ENCODE measurements at places on chromosomes 1 and 21.

GRCh38 chr1:200869753-200870391 is 2.9 kb upstream of the GPR25 start:
- no peak for DNase-seq

DNA sequence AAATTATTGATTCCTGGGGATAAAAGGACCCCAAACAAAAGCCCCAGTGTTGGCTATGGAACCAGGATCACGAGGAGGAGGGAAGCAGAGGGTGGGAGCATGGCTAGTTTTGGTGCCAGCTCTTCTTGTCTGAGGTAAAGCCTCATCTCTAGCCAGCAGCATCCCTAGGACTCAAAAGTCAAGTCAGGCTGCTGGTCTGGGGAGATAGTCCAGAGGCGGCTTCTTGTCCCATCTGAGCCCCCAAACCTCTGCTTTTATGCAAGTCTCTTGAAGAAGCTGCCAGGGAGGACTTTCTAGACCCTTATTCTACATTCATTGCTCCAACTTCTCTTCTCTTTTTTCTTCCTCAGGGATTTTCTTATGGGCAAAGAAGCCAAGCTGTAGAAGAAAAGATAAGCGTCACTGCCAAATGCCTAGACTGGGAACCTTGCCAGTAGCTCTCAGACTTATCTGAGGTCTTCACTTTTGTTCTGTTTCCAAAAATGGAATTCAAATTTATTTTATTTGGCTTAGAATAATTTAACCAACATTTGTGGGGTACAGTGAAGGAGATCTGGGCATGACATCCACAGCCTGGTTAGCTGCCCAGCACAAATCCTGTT is 6.9 kb upstream of the ANKRD35 start:
- no peak for DNase-seq

DNA sequence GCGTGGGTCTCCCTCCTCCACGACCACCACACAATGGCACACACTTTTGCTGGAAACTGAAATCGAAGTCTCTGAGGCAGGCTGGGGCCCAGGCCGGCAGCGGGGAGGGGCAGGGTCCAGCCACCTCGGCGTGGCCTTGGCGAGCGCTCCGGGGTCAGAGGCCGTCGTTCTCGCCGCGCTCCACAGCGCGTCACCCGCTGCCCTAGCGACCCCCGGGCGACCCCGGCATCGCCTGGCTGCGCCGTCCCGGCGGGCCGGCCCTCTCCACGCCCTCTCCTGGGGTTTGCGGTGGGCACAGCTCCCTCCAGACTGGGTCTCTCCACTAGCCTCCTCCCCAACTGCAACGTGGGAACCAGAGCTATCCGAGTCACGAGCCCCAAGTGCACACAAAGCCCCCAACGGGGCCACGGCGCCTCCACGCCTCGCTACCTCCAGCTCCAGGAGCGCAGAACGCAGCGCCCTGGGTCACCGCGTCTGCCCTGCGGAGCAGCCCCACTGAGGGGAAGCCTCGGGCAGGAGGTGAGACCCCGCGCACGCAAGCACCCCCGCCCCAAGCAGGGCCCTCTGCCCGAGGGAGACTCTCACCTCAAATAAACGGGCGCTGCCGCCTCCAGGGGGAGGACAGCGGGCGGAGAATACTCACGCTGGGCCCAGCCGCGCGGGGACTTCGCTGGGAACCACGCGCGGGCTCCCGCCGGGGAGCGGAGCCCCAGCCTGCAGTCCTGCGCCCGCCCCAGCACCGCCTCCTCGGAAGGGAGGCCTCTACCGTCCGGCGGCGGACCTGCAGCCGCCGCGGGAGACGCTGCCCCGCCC is 134.0 kb upstream of the BARHL2 start:
- DNase-seq: peak; percentile 19

- no peak for DNase-seq
Observed at GRCh38 chr1:2916706-2917105, 104.6 kb upstream of the ACTRT2 start.

- DNase-seq: no peak
Observed at GRCh38 chr1:213131851-213132655, 81.0 kb downstream of the RPS6KC1 start.

- no peak for DNase-seq
Observed at GRCh38 chr1:116981521-116982037, 20.0 kb upstream of the CD101 start.

DNA sequence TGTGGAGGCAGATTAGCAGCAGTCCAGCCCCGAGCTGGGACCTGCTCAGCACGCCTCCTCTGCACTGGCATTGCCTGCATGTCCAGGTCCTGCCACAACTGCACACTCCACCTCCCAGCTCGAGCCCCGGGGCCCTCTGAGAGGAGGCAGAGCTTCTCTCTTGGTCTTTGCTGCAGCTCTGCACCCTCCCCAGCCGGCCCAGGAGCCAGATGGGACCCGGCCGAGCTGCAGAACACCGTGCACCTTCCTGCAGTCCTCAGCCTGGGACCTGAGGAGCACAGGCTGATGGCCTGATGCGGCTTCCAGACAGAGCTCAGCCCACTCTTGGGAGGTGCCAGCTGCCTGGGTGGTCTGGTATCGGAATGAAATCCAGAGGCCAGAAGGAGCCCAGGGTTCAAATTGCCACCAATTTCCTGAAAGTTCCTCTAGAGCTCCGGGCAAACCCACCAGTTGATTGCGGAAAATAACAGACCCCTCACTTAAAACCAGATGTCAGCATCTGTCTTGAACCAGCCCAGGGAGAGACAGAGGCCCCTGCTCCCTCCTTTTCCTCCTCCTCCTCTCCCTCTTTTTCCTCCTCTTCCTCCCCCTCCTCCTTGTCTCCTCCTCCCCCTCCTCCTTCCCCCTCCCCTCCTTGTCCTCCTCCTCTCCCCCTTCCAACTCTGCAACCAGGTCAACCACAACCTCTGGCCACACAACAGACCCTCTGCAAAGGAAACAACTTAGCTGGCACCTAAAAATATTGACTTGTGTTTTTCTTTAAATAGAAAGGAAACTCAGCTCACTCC is 10.6 kb upstream of the SPSB1 start:
- no peak for DNase-seq

DNA sequence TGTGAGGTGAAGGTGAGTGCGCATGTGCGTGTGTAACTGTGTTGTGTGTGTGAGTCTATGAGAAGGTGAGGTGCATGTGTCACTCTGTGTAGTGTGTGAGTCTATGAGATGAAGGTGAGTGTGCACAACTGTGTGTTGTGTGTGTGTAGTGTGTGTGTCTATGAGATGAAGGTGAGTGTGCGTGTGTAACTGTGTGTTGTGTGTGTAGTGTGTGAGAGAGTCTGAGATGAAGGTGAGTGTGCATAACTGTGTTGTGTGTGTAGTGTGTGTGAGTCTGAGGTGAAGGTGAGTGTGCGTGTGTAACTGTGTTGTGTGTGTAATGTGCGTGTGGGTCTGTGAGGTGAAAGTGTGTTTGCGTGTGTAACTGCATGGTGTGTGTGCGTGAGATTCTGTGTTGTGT is 154.0 kb downstream of the FOXD2 start:
- DNase-seq: no peak

DNA sequence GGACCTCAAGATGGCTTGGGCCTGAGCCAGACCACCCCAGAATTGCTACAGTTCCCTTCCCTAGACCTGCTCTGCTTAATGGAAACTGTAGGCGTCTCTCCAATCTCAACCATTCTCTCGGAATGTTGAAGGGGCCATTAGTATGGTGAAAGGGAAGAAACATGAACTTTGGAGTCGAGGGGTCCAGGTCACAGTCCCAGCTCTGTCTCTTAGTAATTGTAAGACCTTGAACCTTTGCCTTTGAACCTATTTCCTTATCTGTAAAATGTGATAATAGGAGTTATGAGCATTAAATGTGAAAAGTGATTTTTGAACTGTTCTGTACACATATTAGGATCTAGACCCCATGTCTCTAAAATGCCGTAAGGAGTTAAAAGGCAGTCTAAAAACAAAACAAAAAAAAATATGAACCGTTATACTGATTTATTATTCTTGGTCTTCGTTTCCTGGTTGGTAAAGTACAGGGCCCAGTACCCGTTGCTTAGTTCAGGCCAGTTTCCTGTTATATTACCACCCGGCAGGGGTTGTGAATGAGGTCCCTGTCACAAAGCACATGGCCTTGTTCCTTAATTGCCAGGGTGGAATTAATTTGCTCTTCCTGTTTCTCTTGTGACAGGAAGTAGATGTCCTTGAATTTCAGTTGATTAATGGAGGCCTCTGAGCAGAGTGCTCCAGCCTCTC is 42.3 kb downstream of the TCEANC2 start:
- DNase-seq: peak; percentile 90

- peak; percentile 36 for DNase-seq
Observed at GRCh38 chr1:100400404-100400803, 48.1 kb downstream of the CDC14A start.

DNA sequence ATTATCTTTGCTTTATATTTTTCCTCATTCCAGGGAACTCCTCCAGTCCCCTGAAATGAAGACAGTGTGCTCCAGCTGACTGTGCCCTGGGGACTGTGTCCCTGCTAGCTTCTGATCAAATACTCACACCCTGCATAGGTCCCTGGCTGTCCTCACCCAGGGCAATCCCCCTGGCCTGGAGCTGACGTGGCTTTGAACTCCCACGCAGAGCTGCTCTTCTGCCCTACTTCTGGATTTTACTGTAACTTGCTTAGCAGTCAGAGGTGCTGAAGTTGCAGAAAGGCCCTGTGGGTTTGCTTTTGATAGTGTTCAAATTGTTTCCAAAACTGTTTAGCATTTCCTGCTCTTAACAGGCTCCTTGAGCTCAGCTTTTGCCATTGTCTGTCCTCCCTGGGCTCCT is 186.5 kb downstream of the FASLG start:
- DNase-seq: no peak

DNA sequence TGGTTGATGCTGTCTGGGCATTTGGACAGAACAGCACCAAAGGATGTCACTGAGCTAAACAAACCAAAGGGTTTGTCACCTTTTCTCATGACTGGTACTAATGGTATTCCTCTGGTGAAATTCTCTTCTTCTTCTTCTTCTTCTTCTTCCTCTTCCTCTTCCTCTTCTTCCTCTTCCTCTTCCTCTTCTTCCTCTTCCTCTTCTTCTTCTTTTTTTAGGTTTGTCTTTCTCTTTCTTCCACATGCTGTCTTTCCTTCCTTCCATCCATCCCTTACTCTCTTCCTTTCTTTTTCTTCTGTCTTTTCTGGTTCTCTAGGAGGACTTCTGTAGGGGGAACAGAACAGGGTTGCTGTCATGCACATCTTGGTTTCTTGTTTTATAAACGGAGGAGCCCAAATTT is 9.3 kb upstream of the IGFN1 start:
- no peak for DNase-seq

- DNase-seq: no peak
Observed at GRCh38 chr1:188251036-188251435, 1422.3 kb downstream of the PLA2G4A start.

- peak; percentile 15 for DNase-seq
Observed at GRCh38 chr1:14065486-14065885, 365.5 kb downstream of the PRDM2 start.

GRCh38 chr1:163357378-163357777 is 35.6 kb downstream of the NUF2 start:
- no peak for DNase-seq

- no peak for DNase-seq
Observed at GRCh38 chr1:241926141-241926540, 31.4 kb upstream of the BECN2 start.

GRCh38 chr1:54395281-54395934 is 10.8 kb downstream of the SSBP3 start:
- no peak for DNase-seq

GRCh38 chr1:19563324-19564097 is 78.2 kb upstream of the CAPZB start:
- DNase-seq: no peak

DNA sequence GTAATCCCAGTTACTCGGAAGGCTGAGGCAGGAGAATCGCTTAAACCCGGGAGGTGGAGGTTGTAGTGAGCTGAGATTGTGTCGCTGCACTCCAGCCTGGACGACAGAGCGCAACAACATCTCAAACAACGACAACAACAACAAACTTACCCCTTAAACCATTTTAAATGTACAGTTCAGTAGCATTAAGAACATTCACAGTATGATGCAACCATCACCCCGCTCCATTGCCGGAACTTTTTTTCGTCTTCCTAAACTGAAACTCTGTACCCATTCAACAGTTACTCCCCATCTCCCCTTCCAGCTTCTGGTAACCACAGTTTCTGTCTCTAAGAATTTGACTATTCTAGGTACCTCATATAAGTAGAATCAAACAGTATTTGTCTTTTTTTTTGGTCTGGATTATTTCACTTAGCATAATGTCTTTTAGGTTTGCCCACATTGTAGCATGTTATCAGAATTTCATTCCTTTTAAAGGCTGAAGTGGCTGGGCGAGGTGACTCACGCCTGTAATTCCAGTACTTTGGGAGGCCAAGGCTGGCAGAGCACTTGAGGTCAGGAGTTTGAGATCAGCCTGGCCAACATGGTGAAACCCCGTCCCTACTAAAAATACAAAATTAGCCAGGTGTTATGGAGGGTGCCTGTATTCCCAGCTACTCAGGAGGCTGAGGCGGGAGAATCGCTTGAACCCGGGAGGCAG is 19.6 kb downstream of the CA6 start:
- DNase-seq: no peak

DNA sequence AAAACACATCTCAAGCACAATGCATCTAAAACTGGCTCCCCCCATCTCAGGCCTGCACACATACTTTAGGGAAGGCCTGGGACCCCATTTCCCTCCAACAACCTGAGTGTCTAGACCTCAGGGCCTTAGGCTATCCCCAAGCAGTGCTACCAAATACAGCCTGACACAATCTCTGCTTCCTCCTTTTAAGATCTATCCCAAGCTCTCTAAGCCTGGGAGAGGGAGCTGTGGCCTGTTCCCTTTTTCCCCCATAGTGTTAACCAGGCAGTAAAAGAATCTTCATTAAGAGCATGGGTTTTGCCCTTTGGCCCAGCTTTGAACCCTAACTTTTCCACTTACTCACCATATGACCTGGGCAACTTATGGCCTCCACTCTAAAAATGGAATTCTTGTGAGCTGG is 10.8 kb upstream of the COL8A2 start:
- no peak for DNase-seq

DNA sequence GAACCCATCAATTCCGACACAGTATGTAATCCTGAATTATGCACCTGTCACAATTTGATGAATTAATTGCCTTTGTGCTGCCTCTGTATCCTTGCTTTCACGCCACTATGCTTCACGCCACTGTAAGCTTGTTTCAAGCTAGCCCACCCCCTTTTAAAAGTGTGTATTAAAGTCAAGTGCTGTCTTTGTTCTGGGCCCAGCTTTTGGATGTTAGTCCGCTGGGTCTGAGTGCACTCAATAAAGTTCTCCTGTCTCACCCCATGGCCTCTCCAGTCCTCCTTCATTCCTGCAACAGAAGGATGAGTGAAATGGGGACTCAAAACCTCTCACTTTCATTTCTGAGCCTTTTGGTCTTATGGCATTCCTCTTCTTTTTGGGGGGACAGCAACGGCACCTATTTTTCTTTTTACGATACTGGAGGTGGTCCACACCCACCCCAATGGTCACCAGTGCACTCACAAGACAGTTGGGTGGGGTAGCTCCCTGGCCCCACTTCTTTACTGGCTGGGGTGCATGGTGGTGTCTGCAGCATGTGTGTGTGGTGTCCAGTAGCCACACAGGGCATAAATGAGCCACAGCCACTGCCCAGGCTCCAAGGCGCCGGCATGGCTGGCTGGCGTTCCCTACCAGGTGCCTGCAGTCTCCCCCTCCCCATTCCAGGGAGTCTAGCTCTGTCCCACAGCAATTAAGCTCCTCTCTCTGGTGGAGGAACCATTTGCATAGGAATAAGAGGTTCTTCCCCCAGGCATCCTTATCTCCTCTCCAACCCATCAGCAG is 1.8 kb downstream of the THEM4 start:
- no peak for DNase-seq

All from DMS153 (cell line).